ENCODE measurements at places on chromosomes 3 and 15.

DNA sequence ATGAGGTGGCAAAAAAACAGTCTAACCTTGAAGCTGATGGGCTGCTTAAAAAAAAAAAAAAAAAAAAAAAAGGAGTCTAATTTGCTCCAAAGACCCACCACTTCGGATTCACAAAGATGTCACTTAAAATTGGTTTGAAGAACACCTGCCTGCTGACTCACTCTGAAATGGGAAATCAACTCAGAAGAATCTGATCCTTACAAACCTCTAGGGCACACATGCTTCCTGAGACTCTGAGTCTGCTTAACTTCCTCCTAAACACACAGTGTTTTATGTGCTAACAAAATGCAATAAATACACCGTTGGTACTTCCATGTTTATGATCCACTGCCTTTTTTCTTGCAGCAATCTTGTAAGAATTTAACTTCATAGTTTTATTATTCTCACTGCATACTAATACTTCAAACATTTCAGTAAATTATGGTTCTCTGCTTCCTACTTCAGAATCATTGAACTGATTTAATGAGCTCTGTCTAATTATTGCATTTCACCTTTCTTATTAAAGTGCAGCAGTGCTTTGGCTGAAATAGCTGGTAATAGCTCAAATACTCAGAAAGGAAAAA is 73.0 kb upstream of the FRMD4B start:
- DNase-seq, result no peak

- peak; percentile 51 for DNase-seq
Measured at GRCh38 chr3:48661501-48662144, 1.1 kb downstream of the CELSR3 start.

DNA sequence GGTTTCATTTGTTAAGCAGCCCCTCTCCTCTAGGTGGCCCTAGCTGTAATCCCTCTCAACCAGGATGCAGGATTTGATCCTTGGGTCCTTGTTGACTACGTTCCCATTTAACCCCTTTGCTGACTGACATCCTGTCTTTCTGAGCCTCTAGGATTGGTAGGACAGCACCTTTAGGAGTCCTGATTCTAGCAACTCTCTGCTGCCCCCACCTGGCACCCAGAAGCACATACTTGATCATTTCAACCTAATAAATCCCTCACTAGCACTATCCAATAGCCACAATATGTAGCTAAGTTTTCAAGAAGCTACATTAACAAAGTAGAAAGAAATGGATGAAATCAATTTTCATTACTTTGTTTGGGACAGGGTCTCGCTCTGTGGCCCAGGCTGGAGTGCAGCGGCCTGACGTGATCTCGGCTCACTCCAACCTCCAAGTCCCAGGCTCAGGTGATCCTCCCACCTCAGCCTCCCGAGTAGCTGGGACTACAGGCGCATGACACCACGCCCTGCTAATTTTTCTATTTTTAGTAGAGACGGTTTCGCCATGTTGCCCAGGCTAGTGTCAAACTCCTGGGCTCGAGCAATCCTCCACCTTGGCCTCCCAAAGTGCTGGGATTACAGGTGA is 28.3 kb downstream of the RSL24D1 start:
- peak; percentile 30 for DNase-seq

- no peak for DNase-seq
Measured at GRCh38 chr3:71016178-71016845, 567.2 kb downstream of the FOXP1 start.

GRCh38 chr3:43950775-43951174 is 260.0 kb downstream of the ABHD5 start:
- DNase-seq, result no peak

DNA sequence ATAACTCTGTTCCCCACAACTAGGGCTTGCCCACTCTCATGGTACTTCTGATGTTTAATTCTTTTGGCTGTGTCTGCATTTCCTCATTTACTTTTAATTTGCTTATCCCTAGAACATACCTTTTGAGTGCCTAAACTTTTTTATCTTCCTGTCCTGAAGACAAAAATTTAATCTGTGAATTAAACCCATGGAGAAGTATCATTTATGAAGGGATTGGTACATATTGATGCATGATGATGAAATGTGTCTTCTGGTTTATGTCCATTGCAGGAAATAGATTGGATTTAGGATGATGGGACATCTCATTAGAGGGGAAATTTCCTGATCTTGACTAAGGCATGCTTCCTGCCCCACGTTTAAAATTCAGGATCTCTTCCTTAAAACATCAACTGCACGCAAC is 109.5 kb downstream of the PGPEP1L start:
- no peak for DNase-seq

GRCh38 chr15:35987056-35987455 is 441.1 kb upstream of the DPH6 start:
- no peak for DNase-seq

DNA sequence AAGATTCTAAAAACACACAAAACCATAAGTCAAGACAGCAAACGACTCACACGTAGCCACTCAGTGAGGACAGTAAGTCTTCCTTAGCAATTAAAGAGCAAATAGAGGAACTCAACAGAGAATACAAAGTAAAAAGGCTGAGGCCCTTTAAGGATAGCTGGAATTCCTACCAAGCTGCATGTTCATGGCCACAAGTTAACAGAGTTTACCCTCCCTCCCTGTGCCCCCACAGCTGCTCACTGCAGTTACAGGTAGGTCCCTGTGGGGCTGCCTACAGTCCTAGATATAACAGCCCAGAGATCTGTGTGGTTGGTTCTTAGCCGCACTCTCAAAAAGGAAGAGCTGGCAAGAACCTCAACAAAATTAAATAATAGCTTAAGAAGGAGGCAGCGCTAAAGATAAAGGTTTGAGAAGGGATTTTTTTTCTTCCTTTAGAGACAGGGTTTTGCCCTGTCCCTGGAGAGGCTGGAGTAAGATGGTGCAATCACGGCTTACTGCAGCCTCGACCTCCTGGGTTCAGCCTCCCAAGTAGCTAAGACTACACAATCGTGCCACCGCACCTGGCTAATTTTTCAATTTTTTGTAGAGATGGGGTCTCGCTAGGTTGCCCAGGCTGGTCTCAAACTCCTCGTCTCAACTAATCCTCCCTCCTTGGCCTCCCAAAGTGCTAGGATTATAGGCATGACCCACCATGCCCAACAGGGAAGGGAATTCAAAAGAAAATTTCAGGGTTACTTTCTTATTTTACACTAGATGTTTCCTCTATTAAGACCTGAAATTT is 19.3 kb downstream of the SFMBT1 start:
- DNase-seq, result no peak

GRCh38 chr3:168165390-168166269 is 69.9 kb upstream of the GOLIM4 start:
- no peak for DNase-seq

- no peak for DNase-seq
Measured at GRCh38 chr3:191476066-191476772, 15.3 kb downstream of the PYDC2 start.

DNA sequence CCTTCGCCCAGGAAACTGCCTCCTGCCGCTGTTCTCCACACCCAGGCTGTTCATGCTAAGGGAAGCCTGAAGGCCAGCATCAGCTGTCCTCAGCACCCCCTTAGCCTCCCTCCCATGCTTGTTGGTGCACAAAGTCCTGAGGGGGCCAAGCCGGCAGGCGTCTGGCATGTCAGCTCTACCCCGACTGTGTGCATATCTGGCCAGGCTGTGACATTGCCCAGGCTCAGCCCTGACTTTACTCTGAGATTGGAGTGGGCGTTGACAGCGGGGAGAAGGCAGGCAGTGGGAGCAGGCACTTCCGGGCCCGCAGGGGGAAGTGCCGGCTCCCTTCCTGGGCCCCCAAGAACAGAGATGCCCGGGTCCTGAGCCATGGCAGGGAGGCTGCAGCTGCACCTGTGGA is 492.2 kb downstream of the AGBL1 start:
- no peak for DNase-seq

- no peak for DNase-seq
Measured at GRCh38 chr3:117567906-117568305, 858.3 kb downstream of the TUSC7 start.

GRCh38 chr3:134333522-134334181 is 40.6 kb downstream of the AMOTL2 start:
- no peak for DNase-seq

DNA sequence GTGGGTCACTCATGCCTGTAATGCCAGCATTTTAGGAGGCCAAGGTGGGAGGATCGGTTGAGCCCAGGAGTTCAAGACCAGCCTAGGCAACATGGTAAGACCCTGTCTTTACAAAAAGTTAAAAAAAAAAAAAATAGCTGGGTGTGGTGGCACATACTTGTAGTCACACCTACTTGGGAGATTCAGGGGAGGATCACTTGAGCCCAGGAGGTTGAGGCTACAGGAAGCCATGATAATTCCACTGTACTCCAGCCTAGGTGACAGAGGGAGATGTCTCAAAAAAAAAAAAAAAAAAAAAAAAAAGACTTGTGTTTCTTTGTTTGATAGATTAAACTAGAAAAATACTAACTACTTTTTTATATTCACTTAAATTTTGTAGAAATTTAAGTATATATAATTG is 14.6 kb downstream of the RAB7A start:
- DNase-seq, result no peak

DNA sequence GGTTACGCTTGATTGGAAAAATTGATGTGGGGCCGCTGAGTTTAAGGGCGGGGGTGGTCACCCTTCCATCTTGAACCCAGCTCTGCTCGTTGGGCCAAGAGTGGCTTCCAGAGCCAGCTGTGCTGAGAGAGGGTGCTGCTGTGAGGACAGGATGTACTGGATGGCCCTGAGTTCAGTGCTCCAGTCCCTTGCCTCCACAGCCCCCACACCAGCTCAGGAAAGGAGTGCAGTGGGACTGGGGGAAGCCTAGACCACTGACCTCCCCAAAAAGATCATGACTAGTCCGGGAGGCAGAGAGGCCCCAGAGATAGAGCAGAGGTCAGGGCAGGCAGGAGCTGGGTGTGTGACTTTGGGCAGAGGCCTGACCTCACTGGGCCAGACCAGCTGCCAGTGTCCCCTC is 4.0 kb upstream of the PTH1R start:
- no peak for DNase-seq

GRCh38 chr15:40981186-40981585 is 27.9 kb downstream of the CHAC1 start:
- DNase-seq, result no peak
